ENCODE measurements at places on chromosomes 7 and 10.

DNA sequence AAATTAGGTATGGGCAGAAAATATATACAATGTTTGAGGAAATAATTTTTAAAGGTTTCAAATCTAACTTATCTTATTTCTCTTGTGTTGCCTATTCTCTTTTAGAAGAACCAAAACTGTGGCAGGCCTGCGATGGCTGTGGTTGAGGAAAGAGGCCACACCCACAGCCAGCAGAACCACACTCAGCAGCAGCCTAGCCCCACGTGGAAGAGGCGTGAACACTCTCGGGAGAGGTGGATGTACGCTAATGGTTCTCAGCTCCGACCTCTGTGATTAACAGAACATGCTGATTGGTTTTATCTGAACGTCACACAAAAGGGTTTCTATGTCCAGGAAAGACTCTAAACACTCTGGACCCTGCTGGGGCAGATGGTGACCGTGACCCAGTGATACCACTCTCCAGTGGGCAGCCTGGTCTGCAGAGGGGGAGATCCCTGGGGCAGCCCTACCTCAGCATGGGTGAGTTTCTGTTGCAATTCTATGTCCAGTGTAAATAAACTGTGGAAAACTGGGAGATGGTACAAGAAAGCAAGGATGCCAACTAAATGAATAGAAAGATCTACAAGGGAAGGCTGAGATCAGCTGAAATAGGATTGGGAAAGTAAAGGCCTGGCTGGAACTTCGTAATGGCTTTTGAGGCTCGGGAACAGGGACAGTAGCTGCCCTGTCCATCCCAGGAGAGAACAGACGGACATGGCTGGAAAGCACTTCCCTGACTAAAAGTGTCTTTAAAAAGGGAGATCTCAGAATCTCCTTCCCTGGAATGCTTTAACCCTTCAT lies 26.6 kb downstream of the DIP2C start:
- DNase-seq: no peak

- no peak for DNase-seq
These were observed 15.1 kb downstream of the ATP6V1F start for GRCh38 chr7:128877756-128878120.

- no peak for DNase-seq
These were observed 59.3 kb upstream of the ECHDC3 start for GRCh38 chr10:11682851-11683250.

DNA sequence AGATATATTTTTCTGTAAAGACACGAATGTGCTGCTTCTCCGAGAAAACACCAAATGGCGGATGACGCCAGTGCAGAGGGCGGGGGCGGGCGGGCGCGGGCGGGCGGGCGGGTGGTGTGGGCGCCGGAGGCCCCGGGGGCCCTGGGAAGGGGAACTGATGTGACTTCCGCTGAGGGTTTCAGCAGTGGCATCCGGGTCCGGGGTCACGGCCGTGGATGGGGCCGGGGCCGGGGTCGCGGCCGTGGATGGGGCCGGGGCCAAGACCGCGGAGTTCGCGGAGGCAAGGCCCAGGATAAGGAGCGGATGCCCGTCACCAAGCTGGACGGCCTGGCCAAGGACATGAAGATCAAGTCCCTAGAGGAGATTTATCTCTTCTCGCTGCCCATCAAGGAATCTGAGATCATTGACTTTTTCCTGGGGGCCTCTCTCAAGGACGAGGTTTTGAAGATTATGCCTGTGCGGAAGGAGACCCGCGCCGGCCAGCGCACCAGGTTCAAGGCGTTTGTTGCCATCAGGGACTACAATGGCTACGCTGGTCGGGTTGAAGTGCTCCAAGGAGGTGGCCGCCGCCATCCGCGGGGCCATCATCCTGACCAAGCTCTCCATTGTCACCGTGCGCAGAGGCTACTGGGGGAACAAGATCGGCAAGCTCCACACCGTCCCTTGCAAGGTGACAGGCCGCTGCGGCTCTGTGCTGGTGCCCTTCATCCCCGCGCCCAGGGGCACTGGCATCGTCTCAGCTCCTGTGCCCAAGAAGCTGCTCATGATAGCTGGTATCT lies 20.3 kb upstream of the IGF2BP3 start:
- no peak for DNase-seq

GRCh38 chr10:60443346-60443745 lies 53.7 kb upstream of the ANK3 start:
- no peak for DNase-seq

- DNase-seq: no peak
These were observed 42.4 kb downstream of the CRCP start for GRCh38 chr7:66157060-66157459.

DNA sequence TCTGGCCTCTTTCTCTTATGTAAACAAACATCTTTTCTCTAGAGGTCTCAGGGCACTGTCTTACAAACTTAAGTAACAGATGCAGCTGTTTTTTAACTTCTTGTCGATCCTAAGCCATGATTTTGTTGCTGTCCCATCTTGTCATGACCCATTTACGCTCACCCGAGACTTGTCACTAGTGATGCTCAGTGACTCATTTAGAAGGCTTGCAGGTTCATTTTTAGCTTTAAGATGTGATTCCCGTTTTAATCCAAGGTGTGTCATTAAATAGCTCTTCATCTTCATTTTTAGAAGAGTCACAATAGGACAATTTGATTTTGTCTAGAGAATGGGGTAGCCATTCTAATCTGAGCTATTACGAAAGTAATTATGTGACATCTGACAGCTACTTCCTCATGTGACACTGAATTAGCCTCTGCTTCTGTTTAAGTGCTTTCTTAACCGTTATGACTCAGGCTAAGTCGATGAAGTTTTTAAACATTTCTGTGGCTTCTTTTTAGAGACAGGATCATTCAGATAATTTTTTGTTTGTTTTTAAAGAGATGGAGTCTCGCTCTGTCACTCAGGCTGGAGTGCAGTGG lies 42.7 kb downstream of the SPDYE5 start:
- no peak for DNase-seq

- no peak for DNase-seq
These were observed 21.3 kb downstream of the CDK14 start for GRCh38 chr7:90617442-90617841.

DNA sequence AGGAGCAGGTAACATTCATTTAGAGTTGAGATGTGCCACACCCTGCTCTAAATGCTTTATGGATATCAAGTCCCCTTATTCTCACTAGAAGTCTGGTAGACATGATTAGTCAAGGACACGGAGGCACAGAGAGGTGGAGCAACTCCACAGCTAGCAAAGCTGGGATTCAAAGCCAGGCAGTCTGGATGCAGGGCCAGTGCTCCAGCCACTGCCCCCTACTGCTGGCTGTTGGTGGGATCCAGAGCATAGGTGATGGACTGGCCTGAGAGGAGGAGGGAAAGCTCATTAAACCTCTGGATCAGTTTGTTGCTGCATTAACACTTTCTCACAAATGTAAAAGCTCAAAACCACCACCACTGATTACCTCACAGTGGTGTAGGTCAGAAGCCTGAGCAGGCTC lies 22.6 kb upstream of the KBTBD2 start:
- DNase-seq: no peak

- DNase-seq: no peak
These were observed 69.8 kb downstream of the MAD1L1 start for GRCh38 chr7:2162959-2163358.

DNA sequence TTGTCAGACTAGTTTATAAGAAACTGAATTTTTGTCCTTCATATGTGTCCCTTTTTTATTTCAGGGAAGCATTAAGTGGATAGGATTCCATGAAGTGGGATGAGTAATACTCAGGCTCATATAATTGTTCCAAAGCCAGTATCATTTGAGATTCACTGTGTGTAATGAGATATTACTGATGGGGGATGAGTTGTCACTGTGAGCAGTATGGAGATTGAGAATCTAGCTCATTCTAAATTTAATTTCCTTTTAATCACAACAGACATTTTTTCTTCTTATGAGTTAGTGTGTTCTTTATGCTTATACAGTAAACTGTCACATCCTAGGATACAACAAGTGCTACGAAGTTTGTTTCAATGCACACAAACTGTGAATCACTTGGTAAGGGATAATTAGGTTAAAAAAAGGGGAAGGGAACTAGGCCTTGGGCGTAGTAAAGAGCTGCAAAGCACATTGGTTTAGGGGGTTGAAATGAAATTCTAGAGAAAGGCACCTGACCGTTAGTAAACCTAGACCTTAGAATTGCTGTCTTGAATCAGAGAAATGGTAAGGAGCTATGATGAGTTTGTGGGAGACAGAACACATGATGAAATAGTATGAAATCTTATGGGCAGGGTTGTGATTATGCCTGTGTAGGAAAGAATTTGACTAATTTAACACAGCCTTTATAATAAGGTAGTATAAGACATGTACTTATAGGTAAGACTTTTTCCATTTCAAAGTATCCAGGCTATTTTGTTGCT lies 153.4 kb downstream of the MLLT10 start:
- DNase-seq: no peak

DNA sequence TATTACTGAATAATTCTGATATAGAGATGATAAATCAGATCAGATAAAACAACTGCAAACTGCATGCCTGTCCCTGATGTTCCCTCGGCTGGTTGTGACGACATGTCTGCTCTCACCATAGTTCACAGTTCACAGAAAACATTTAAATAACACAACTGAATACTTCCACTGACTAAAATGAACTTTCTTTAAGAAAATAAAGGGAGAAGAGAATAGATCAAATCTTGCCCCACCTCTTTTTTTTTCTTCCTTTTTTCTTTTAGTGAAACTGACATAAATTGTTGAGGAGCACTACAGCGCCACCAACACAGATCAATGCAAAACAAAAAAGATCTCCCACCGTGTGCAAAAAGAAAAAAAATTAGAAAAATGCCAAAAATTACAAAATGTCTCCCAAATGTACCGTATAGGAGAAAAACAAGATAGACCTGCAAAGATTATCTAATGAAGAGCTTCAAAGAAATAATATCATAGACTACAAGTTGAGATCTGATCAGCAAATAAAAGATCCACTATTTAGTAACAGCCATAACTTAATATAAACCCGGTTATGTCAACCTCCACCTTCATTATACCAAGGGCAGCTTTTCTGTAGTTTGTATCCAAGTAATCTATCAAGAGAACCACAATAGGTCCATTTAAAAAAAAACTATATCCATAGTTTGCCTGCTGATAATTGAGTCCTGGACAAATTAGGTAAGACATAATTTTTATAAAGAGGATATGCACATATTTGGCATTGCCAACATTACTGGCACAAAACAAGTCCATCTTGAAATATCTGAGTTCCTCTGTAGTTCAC lies 30.7 kb upstream of the EPC1 start:
- peak; percentile 16 for DNase-seq

GRCh38 chr7:7324698-7325097 lies 142.4 kb downstream of the C1GALT1 start:
- no peak for DNase-seq

DNA sequence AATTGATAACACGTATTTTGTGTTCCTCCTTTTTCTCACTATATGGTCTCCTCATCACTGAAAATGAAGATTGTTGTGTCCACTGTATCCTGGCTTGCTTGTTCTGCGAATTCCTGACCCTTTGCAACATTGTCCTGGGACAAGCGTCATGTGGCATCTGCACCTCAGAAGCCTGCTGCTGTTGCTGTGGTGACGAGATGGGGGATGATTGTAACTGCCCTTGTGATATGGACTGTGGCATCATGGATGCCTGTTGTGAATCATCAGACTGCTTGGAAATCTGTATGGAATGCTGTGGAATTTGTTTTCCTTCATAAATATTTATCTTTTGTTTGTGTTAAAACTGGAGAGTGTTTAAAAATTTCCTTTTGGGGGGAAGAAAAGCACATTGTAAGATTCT lies 93.7 kb downstream of the MDFIC start:
- DNase-seq: no peak

DNA sequence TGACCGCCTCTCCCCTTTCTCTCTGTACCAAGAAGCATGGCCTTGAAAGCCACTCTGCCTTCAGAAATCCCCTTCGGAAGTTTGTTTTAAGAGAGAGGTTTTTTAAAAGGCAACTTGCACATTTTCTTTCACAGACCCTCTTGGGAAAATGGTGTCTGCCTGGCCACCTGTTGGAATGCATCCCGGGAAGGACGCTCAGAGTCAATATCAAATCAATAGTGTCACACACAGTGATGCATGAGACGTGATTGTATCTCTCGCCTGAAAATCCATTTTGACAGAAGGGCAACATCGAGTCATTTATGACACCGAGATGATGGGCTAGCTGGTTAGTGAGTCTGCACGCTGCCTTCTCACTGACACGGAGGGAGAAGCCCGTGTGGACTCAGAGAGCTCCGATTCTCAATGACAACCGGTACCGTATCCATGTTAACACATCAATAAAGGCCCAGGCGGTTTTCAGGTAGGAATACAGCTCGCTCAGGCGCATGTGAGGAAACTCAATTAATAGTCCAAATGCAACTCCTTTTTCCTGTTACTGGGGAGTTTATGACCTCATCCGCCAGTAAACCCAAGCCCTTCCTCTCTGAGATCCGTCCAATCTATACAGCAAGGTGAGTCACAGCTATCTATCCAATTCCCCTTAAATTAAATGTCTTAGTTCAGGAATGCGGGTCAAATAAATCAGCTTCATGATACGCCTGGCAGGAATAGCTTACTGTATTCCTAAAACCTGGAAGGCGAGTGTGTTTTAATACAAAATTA lies 621.5 kb upstream of the MKI67 start:
- no peak for DNase-seq

DNA sequence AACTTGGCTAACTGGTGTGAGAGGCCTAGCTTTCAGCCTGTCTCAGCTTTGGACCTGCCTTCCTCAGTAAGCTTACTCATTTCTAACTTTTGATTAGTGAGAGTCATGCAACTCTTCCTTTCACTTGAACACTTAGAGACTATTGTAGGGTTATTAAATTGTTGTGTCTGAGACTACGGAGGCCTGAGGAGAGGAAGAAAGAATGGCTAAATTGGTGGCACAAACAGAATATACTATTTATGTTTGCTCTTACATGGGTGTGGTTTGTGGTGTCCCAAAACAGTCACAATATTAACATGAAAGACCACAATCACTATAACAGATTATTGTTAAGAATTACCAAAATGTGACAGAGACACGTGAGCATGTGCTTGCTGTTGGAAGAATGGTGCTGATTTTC lies 82.1 kb downstream of the TRIM24 start:
- no peak for DNase-seq

DNA sequence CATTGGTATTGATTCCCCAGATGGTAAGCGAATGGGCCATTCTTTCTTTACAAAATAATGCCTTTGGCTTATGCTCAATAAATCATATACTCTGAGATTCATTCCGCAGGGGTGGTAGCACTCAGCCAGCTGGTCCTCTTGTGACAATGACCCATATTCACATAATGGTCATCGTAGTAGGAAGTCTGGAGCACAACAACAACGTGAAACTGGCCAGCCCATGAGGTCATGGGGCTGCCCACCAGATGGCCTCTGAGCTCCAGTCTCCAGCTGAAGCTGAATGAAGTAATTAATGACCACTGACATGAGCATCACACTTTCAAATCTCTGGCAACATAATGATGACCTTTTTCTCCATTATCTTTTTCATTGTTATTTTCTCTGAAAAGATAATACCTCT lies 42.3 kb upstream of the SORCS1 start:
- DNase-seq: no peak

- DNase-seq: no peak
These were observed 40.3 kb downstream of the PDZD8 start for GRCh38 chr10:117334926-117335325.

DNA sequence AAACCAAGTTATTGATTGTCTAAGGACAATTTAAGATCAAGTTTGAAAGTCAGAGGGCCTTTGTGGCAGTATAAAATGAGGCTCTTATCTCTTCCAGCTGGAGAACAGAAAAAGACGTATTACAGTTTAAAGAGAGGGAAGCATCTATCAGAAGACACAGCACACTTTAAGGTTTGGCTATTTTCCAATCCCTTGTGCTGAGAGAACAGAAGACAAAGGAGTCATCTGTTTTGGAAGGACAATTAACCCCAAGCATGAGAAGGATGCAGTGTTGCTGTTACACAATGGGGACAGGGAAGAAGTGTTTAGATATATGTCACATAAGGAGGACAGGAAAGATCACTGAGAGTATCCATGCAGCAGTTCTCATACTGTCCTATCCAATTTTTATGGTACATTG lies 1224.2 kb upstream of the SORCS1 start:
- DNase-seq: no peak
